ENCODE measurements at places on chromosomes 7 and 10.

GRCh38 chr7:110573862-110574528 lies 516.9 kb upstream of the LRRN3 start:
- DNase-seq, result no peak

DNA sequence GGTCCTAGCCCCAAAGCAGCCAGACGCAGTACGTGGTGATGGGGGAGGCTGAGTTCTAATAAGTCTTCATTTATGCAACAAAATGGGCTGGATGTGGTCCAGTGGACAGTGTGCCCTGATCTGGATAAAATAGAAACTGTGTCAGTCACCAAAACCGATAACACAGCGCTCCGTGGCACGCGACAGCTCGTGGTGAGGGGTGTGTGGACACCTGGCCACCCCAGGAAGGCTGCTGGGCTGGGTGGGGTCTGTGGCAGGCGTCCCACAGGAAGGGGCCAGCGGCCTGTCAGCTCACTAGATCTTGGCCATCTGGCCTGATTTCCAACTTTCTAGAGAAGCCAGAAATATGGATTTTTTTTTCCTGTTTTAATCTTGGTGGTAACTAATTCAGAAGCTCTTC lies 17.0 kb downstream of the FAM20C start:
- DNase-seq, result no peak

GRCh38 chr7:117937049-117937752 lies 64.0 kb upstream of the CTTNBP2 start:
- DNase-seq, result no peak

DNA sequence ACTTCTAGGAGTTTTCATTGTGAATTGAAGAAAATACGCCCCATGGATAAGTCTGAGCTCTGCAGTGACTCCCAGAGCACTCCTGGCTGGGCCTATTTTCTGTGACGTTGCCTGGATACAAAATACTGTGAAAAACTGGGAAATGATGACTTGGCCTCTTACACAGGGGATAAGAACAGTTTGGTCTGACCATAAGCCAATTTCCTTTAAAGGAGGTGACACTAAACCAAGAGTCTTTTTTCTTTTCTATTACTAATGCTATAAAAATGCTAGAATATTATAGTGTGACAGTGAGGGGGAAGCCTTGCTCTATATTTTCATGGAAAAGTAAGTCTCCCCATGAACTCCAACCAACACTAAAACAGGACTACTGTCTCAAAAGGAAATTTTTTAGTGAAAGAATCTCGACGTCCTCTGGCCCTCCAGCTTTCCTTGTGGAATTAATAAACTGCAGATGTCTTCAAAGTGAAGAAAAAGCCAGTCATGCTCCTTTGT lies 45.5 kb downstream of the MYOF start:
- DNase-seq, result no peak

GRCh38 chr7:30301751-30302150 lies 17.4 kb downstream of the ZNRF2 start:
- DNase-seq, result no peak

- no peak for DNase-seq
Observed at GRCh38 chr10:44035474-44036197, 349.3 kb downstream of the CXCL12 start.

DNA sequence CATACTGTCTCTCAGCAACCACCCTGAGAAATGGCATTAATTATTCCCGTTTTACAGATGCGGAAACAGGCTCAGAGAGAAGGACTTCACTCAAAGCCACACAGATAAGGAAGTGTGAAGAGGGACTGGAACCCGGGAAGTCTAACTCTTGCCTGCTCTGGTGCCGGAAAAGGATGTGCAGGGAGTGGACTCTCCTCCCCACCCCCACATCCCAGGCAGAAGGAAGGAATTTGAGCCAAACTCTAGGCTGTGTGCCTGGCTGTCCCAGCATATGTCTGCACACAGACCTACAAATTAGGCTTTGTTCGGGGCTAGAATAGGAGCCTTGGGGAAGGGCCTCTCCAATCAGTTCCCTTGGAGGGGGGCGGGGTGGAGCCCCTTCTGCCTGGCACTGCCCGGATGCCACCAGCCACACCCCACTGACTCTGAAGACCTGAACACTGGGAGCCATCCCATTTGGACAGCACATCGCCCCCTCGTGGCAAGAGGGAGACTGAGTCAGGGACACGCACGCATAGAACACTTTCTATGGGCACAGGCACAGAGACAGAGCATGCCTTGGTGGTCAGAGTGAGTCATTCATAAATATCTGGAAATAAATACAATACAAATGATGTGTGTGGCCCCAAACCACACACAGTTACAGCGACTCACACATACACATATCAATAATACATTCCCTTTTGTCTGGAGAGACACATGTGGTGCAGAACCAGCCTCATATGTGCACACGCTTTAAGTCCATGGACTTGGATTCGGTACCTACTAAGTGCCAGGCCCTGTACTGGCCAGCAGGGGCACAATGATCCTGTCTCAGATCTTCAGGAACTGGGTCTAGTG lies 13.1 kb downstream of the LZTS2 start:
- peak; percentile 89 for DNase-seq

GRCh38 chr7:36040679-36041078 lies 112.4 kb upstream of the EEPD1 start:
- DNase-seq, result no peak

DNA sequence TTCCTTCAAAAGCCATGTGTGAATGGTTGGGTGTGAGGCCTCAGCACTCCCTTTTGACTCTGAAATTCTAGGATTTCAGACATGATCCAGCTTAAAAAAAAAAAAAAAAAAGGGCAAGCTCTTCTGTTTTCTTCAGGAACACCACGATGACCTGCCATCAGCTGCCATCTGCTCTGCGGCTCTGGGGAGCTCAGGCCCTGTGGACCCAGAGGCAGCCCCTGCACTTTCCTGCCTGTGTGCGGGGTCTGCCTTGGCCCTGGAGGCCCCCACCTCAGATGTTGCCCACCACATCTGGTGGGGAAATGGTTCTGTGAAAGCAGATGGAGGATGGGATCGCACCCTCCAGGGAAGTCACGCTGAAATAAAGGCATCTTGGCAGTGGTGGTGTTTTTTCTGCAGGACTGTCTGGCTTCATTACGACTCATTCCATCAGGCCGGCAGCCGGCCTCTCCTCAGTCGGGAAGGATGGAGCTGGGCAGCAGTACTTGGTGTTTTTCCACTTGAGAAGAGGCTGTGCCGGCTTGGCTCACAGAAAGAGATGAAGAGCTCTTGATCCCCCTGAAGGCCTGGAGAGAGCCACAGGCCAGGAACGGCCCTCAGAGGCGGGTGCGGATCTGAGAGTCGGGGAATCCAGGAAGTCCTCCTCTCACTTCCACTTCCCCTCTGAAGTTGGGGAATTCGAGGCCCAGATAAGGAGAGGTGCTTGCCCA lies 66.1 kb upstream of the AQP1 start:
- peak; percentile 9 for DNase-seq

DNA sequence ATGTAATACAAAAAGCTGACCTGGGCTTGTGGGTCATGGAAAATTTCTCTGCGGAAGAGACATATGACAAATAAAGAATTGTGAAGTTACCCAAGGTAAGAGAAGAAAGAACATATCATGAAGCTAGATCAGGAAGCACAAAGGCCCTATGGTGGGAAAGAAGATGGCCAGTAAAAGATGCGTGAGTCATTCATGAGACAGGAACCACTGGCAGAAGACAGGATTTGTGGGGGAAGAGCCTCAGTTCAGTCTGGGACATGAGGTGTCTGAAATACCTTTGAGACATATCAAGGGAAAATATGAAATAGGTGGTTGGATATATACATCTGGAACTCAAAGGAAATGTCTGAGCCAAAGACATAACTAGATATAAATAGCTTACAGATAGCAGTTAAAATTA lies 27.7 kb upstream of the AMPH start:
- no peak for DNase-seq

DNA sequence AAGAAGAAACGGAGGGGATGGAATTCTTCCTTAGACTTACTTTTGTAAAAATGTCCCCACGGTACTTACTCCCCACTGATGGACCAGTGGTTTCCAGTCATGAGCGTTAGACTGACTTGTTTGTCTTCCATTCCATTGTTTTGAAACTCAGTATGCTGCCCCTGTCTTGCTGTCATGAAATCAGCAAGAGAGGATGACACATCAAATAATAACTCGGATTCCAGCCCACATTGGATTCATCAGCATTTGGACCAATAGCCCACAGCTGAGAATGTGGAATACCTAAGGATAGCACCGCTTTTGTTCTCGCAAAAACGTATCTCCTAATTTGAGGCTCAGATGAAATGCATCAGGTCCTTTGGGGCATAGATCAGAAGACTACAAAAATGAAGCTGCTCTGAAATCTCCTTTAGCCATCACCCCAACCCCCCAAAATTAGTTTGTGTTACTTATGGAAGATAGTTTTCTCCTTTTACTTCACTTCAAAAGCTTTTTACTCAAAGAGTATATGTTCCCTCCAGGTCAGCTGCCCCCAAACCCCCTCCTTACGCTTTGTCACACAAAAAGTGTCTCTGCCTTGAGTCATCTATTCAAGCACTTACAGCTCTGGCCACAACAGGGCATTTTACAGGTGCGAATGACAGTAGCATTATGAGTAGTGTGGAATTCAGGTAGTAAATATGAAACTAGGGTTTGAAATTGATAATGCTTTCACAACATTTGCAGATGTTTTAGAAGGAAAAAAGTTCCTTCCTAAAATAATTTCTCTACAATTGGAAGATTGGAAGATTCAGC lies 158.7 kb upstream of the LANCL2 start:
- no peak for DNase-seq

GRCh38 chr7:44042221-44042620 lies 2.3 kb upstream of the DBNL start:
- no peak for DNase-seq

All from NCI-H1694 treated with DMSO at 0.1 percent for 48 hours (cell line).